ENCODE measurements at places on chromosomes 5 and 9.
A peak's percentile ranks its signal among the peaks of the same experiment; 100 is the strongest.

GRCh38 chr9:109926421-109926869 lies 146.4 kb downstream of the PALM2AKAP2 start:
- DNase-seq: no peak

GRCh38 chr5:114265432-114266060 lies 96.3 kb upstream of the KCNN2 start:
- DNase-seq: no peak

GRCh38 chr5:109451146-109451545 lies 41.4 kb upstream of the PJA2 start:
- peak; percentile 17 for DNase-seq

DNA sequence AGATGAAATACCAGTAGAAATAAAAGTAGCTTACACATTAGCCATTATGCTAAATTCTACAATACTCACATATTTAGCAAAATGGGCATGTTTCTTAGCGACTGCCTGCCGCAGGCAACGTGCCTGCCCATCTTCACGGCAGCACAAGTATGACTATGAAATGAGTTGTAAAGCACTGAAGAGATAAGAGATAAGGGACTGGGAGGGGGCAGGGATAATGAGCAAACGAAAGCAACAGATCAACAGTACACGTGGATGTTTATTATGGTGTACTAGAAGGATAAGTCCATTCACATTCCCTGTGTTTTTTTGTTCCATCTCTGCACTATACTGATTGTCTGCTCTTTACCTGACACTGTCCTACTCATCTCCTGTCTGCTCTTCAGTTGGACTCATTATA lies 44.1 kb upstream of the KCNN2 start:
- DNase-seq: no peak

DNA sequence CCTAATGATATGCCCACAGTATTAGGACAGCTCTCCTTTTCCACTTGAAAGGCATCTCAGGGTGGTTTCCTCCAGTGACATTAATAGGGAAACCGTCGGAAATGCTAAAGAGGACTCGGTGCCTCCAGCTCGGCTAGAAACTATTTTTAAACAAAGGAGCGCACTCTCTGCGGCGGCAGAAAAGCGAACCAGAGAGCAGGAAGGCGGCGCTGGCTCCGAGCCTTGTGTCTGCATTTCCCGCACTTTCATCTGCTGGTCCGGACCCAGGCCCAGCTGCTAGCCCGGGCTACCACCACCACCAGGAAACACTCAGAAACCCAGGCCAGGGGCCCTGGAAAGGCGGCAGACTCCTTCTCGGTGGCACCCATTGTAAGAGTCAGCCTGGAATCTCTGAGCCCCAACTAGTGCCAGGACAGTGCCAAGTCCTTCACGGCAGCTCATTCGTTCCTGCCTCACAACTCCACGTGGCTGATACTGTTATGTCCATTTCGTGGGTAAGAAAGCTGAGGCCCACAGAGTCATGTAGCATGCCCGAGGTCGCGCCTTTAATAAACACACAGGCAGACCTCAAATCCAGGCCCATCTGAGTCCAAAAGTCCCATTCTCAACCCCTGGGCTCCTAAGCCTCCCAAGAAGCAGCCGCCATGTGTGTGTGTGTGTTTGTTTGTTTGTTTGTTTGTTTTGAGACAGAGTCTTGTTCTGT lies 73.9 kb downstream of the VAV2 start:
- no peak for DNase-seq

- DNase-seq: no peak
Observed at GRCh38 chr9:80004714-80005113, 432.9 kb downstream of the TLE4 start.

DNA sequence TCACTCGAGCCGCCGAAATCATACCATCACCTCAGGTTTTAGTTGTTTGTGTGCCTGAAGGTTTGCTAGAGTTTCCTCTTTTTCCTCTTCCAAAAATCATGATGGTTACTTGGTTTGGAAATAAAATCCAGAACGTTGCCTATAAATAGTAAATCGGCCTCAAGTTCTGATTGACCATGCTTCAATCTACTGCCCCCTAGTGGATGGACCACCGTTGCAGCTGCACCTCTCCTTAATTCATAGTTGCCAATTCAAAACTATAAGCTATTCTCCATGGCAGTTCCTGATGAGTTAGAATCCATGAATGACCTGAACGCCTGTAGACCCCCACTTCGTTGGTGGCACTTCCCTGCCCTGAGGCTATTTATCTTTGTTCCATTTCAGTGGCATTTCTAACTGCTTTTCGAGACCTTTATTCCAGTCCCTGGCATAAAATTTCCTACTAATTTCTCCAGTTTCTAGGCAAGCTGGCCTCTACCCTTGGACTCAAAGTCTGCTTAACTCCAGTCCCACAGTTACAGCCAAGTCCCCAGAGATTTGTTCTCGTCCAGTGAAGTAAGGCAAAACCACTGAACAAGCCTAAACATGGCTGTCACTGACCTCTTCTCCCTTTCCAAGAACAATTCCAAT lies 422.6 kb downstream of the EFNA5 start:
- peak; percentile 76 for DNase-seq

DNA sequence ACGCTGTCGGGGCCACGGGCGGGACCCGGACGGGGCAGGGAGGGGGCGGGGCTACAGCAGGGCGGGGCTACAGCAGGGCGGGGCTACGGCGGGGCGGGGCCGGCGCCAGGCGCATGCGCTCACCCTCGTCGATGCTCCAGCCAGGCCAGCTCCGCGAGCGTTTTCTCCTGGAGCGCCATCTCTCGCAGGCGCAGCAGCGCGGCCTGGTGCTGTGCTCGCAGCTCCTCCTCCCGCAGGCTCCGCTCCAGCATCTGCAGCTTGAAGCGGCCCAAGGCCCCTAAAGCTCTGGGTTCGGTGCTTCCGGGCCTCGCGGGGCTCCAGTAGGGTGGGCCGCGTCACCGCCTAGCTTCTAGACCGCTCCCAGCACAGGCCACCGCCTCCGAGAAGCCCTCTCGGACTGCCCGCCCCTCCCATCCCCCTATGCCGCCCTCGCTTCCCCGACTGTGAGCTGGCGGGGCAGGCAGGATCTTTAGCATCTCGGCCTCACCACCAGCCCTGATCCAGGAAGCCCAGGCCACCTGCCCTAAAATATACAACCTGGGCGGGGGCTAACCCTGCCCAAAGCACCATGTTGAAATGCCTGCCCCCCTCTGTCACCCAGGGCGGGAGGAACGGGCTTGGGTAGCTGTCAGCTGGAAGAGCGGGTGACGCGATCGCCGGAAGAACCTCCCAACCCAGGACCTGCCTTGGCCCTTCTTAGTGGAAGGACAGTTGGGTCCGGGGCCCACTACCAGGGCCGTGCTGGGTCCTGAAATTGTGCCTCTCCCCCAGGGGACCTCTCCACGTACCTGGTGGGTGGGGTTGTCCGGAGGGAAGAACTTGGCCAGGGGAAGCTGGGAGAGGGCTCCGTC lies 21.9 kb upstream of the QSOX2 start:
- peak; percentile 84 for DNase-seq

GRCh38 chr5:132227485-132228240 lies at the start of gene P4HA2:
Gene P4HA2 (minus strand): TSS chr5:132227853. CDS start chr5:132218626, 9,227 bp downstream.
- DNase-seq: peak; percentile 65

DNA sequence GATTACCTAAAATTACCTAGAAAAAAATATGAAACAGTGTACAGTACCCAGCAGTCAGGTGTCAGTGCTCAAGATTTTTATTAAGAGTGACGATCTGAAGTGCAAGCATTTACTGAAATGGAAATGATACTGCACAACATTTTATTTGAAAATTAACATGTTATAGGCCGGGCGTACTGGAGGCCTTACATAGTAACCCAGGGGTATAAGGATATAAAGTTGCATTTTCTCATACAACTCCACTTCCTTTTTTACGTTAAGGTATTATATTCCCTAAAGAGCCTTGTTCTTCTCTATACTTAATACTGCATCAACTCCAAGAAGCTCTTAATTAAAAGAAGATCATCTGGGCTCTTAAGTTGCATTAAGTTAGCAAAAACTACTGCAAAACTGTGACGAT lies 3.3 kb downstream of the MAT2B start:
- no peak for DNase-seq

- DNase-seq: no peak
Observed at GRCh38 chr5:168979135-168979534, 321.8 kb downstream of the SLIT3 start.

GRCh38 chr9:36165826-36166167 lies 3.4 kb upstream of the CCIN start:
- no peak for DNase-seq

- DNase-seq: no peak
Observed at GRCh38 chr9:129173296-129174101, 4.6 kb downstream of the IER5L start.

- peak; percentile 51 for DNase-seq
Observed at GRCh38 chr5:119435436-119436132, 16.7 kb upstream of the HSD17B4 start.

DNA sequence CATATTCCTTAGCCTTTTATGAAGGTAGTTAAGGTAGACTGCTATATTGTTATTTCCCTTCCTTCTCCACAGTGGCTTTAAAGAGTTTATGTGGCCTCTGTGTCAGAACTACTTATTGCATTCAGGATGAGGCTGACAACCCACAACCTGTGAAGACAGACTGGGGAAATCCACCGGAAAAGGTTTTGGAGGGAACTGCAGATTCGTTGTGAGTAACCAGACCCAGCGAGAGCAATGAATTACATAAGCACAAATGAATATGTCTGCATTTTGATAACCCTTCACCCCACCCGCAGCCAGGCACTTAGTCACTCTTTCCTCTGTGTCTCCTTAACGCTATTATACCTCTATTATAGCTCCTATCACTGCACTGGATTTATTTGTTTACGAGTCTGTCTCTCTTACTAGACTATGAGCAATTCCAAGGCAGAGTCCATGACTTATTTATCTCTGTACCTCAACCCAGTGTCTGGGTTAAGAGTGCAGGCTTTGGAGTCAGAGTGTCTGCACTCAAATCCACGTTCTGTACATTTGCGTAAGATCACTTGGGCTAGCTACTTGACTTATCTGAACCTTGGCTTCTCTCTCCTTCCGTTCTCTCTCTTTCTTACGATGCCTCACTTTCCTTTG lies 19.2 kb downstream of the KCTD16 start:
- no peak for DNase-seq

GRCh38 chr9:132160802-132161742 lies 786 bp upstream of the NTNG2 start:
- peak; percentile 55 for DNase-seq

- DNase-seq: no peak
Observed at GRCh38 chr5:38807570-38808483, 38.0 kb upstream of the OSMR start.

- no peak for DNase-seq
Observed at GRCh38 chr9:98107926-98108325, 11.1 kb downstream of the TRIM14 start.

DNA sequence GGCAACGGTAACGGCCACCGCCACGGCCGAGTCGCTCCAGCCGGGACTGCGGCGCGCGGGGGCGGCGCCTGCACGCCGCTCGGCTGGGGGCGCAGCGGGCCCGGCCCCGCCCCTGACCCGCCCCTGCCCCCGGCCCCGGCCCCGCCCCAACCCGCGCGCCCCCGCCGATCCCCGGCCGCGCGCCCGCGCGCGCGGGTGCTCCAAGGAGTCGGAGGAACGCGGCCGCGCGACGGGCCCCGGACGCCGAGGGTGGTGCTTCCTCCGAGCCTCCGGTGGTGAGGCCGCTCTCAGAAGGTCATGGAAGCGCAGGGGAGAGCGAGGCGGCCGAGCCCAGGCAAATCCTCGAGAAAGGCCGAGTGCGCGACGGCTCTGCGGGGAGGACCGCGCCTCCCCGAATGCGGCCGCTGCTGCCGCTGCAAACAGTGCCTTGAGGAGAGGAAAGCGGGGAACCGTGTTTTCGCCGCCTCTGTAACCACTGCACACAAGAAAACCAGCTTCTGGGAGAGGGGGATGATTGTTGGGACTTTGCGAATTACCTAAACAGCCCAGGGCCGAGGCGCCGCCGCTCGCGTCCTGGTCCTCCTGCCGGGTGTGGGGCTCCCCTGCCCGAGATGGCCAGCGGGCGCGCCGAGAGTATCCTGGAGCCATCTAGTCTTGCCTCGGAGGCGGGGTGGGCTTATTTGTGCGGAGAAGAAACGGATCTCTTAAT lies at the start of gene LIFR:
Gene LIFR (minus strand): TSS at position 48 of the 709 bp plus-strand sequence. CDS start 25,999 bp downstream, outside the sequence.
- peak; percentile 89 for DNase-seq

DNA sequence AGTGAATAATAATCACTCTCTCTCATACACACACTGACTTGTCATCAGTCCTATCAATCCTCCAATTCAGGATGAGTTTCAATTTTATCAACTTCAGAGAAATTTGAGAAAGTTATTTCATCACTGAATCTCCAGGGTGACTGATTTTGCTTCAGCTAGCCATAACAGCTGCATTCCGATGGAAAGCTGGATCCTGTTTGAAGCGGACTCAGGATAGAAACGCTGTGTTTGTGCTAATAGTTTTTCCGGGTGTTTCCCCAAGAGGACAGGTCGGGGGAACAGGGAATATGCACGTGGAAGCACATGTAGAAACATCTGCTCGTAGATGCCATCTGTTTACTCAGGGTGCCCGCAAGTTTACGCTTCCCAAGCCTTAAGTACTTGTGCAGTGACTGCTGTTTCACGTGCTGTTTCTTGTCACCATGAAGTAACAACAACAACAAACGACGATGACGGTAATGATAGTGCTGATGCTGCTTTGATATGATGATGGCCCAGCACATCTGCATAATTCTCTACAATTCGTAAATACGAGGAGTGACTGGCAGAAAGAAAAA lies 263.7 kb upstream of the DAPK1 start:
- no peak for DNase-seq

All from SK-MEL-5 (cell line).